Neuronal stem cell (in vitro differentiated cells): ENCODE measurements at places on chromosomes 1 and 21.

- no peaks in the 10 kb centered on the region for H3K36me3 ChIP-seq
- no peaks in the 10 kb centered on the region for H3K4me1 ChIP-seq
- peak; percentile 83 for DNase-seq
- H3K4me3 ChIP-seq: no peak overlapping the region
- peaks cover 2% of the 10 kb centered on the region for H3K27me3 ChIP-seq
- no peak overlapping the region for H3K27ac ChIP-seq
Observed at GRCh38 chr1:101357444-101357986, 120.7 kb downstream of the S1PR1 start.

- no peaks in the 10 kb centered on the region for H3K36me3 ChIP-seq
- no peak for DNase-seq
- no peak overlapping the region for H3K4me3 ChIP-seq
Observed at GRCh38 chr21:35559128-35559828, 501.0 kb downstream of the SETD4 start.

DNA sequence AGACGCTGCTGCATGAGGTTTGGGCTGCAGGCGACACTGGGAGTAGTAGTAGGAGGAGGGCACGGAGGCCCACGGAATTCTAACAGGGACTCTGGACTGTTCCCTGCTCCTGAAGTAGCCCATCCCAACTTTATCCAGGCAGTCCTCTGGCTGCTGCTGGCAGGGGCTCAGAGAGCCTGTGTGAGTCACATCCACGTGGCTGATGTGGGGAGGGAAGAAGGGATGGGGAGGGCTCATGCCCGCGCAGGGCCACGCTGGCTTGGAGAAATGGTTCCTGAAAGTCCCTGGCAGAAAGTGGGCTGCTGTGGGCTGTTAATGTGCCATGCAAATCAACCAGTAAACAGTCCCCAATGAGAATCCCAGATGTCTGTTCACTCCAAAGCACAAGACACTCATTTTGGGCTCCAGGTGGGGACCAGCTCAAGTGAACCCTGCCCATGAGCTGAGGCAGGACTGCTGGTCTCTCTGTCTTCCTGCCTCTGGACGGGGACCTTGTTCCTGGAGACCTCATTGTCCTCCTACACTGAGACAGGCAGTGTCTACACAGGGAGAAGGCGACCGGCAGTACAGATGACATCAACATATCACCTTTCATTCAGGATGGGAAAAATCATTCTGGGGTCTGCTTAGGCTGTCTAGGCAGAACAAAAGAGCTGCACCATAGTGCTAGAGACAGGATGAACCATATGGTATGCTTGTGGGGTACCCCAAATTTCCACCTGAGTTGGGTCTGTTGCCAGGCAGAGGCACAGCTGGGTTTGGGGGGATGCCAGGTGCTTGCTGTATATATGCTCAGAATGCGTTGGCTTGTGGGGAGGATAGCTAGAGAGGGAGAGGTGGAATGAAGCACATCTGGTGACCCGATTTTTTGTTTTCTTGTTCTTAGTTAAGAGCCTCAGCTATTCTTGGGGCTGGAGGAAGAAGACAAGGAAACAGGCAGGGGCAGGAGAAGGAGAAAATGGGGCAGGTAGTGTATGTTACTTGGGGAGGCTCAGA is 57.9 kb upstream of the FMOD start:
- no peak overlapping the region for H3K27ac ChIP-seq
- H3K4me3 ChIP-seq: no peak overlapping the region
- no peak for DNase-seq
- no peaks in the 10 kb centered on the region for H3K27me3 ChIP-seq
- no peaks in the 10 kb centered on the region for H3K4me1 ChIP-seq

GRCh38 chr1:70504176-70504820 is 93.2 kb downstream of the CTH start:
- no peaks in the 10 kb centered on the region for H3K4me1 ChIP-seq
- no peak overlapping the region for H3K4me3 ChIP-seq
- H3K27me3 ChIP-seq: no peaks in the 10 kb centered on the region
- H3K27ac ChIP-seq: no peak overlapping the region

- H3K4me1 ChIP-seq: peaks cover 3% of the 10 kb centered on the region
- DNase-seq: no peak
- H3K27ac ChIP-seq: no peak overlapping the region
- no peaks in the 10 kb centered on the region for H3K27me3 ChIP-seq
- H3K4me3 ChIP-seq: no peak overlapping the region
Observed at GRCh38 chr1:171313319-171313834, 606 bp upstream of the FMO4 start.

- peaks cover 2% of the 10 kb centered on the region for H3K4me1 ChIP-seq
- DNase-seq: no peak
- no peak overlapping the region for H3K4me3 ChIP-seq
- no peaks in the 10 kb centered on the region for H3K36me3 ChIP-seq
Observed at GRCh38 chr1:32918179-32918578, 17.0 kb upstream of the TMEM54 start.

DNA sequence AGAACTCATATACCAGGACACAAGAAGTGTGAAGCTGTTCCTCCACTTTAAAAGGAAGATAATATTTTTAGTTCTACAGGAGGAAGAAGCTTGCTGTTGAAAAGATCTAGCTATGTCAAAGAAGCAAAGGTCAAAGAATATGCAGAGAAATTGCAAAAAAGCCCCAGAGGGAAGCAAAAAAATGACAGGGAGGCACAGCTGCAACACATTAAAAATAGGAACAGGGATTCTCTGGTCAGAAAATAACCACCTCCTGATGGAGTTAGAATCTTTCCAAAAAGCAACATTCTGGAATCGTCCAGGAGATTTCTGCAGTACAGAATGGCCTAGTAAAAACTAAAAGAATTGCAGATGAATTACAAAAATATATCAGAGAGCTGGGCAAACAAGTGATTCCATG is 238.9 kb upstream of the PRMT6 start:
- H3K27ac ChIP-seq: no peak overlapping the region
- DNase-seq: no peak
- no peak overlapping the region for H3K4me3 ChIP-seq
